Large intestine (tissue), 12 donors: ENCODE measurements at places on chromosomes 13 and 19.

DNA sequence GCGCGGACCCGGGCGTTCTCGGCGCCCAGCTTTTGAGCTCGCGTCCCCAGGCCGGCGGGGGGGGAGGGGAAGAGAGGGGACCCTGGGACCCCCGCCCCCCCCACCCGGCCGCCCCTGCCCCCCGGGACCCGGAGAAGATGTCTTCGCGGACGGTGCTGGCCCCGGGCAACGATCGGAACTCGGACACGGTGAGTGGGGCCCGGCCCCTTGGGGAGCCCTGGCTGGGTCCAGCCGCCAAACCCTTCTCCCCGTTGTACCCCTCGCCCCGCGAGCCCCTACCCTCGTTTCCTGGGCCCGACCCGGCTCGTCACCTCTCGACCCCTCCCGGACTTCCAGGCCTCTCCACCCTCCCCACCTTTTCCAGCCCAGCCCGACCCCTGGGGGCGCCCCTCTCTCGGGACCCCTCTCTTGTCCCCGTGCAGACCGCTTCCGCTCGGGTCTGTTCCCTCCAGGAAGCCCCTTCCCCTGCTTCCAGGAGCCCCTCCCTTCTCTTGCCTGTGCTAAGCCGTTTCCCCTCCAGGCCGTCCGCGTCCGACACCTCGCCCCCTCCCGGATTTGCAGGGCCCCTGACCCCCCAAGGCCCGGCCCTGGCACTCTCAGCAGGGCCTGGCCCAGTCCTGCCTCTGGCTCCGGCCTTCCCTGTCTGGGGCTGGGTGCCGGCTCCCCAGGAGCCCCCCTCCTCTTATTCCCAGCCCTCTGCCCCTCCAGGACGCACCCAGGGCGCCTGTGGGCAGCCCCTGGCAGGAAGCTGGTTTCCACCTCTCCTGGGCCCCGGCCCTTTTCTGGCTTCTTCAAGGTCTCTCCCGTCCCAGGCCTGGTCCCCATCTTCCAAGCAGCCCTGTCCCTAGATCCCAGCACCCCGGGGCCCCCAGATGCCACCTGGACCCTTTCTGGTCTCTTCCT lies 632 bp downstream of the MARK4 start:
- H3K27ac ChIP-seq: no peak overlapping the region
- peaks cover 6% of the 10 kb centered on the region for H3K4me1 ChIP-seq
- H3K4me3 ChIP-seq: peak overlapping the region; percentile 81
- peaks cover 3% of the 10 kb centered on the region for H3K27me3 ChIP-seq

GRCh38 chr13:30785191-30785850 lies 50.0 kb downstream of the ALOX5AP start:
- peaks cover 2% of the 10 kb centered on the region for H3K27me3 ChIP-seq
- H3K4me3 ChIP-seq: no peak overlapping the region
- no peak overlapping the region for H3K27ac ChIP-seq
- H3K36me3 ChIP-seq: no peaks in the 10 kb centered on the region
- no peaks in the 10 kb centered on the region for H3K4me1 ChIP-seq
- no peak for DNase-seq

DNA sequence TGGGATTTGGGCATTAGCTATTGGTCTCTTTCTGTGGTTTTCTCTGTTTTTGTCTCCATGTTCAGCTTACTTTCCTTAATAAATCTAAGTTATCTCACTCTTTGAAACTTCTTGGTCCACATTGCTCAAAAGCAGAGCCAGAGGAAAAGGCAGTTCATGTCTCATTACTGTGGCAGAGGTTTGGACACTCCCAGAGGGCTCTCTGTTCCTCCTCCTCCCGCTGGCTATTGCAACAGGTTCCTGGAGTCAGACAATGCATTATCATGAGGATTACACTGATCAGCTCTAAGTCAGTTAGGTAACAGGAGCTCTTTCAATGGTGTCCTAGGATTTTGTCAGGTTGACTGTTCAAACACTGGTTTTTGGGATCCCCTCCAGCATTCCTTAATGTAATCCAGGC lies 298.8 kb downstream of the NDFIP2 start:
- DNase-seq: peak; percentile 46
- H3K36me3 ChIP-seq: no peaks in the 10 kb centered on the region
- H3K27me3 ChIP-seq: no peaks in the 10 kb centered on the region
- no peak overlapping the region for H3K27ac ChIP-seq
- H3K4me3 ChIP-seq: no peak overlapping the region

- H3K27me3 ChIP-seq: no peaks in the 10 kb centered on the region
- no peak overlapping the region for H3K27ac ChIP-seq
- no peaks in the 10 kb centered on the region for H3K4me1 ChIP-seq
- no peak overlapping the region for H3K4me3 ChIP-seq
These were observed 314.7 kb downstream of the OLFM4 start for GRCh38 chr13:53343361-53343744.

DNA sequence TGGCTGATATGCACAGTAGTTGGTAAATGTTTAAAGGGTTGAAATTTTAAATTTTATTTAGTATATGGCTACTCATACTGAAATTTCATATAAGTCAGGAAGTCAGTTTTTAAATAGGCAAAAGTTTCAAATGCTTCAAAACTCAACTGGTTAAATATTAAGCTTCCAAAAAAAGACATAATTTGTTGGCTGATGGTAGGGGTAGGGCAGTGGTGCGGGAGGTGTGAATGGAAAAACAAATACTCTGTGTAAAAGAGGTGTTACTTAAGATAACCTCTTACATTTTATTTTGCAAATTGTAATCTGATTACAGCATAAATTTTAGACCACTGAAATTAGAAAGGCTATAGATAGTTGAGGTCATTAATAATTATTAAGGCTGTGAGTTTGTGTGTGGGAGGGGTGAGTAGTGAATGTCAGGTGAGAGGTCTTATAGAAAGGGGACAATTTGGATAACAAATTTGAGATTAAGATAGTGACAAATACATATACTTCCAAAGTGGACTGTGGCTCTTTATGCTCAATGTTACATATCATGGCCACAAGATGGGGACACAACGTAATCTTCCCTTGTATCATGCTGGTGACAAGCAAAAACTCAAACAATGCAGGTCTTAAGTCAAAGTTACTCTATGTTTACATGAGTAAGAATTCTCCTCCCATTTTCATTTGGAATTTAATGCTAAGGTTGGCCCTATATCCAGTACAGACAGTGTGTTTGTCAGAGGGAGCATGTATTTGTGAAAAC lies 36.6 kb upstream of the OXGR1 start:
- no peaks in the 10 kb centered on the region for H3K27me3 ChIP-seq
- no peak overlapping the region for H3K4me3 ChIP-seq
- no peak for DNase-seq
- no peaks in the 10 kb centered on the region for H3K36me3 ChIP-seq

GRCh38 chr19:14536926-14537692 lies 7.7 kb downstream of the TECR start:
- H3K27me3 ChIP-seq: no peaks in the 10 kb centered on the region
- H3K27ac ChIP-seq: peak overlapping the region; percentile 80
- peak overlapping the region; percentile 36 for H3K4me3 ChIP-seq
- H3K4me1 ChIP-seq: peaks cover 15% of the 10 kb centered on the region
- H3K36me3 ChIP-seq: peaks cover 10% of the 10 kb centered on the region

- no peak overlapping the region for H3K4me3 ChIP-seq
- no peak overlapping the region for H3K27ac ChIP-seq
- DNase-seq: no peak
- H3K27me3 ChIP-seq: peaks cover 64% of the 10 kb centered on the region
- H3K4me1 ChIP-seq: peaks cover 2% of the 10 kb centered on the region
These were observed 1.8 kb upstream of the NOVA2 start for GRCh38 chr19:45975306-45976070.

- peaks cover 35% of the 10 kb centered on the region for H3K4me1 ChIP-seq
- no peaks in the 10 kb centered on the region for H3K27me3 ChIP-seq
- peak overlapping the region; percentile 97 for H3K27ac ChIP-seq
- no peak for DNase-seq
- no peak overlapping the region for H3K4me3 ChIP-seq
- peaks cover 49% of the 10 kb centered on the region for H3K36me3 ChIP-seq
These were observed 55.1 kb downstream of the RAB20 start for GRCh38 chr13:110506396-110506795.

DNA sequence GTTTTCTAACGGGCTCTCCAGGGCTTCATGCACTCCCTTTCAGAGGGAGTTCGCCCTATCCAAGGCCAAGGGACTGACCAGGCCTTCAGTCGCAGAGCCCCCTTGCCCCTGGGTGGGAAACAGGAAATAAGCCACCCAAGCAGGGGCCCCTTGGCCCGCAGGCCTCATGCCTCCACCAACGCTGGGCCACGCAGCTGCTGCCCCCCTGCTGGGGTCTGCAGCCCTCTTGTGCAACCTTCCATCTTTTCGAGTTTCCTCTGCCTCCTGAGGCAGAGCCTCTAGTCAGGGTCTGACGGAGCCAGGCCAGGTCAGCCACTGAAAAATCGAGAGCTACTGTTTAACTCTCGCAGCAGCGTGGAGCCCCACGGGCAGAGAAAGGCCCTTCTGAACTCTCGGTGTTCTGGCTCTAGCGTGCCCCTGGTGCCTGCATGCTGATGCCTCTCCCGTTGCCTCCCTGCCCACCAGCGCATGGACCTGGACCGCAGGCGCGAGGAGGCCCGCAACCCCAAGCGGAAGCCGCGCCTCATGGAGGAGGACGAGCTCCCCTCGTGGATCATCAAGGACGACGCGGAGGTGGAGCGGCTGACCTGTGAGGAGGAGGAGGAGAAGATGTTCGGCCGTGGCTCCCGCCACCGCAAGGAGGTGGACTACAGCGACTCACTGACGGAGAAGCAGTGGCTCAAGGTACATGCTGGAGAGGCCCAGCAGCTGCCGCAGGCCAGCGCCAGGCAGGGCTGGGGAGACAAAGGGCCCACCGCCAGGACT lies 54.6 kb upstream of the LDLR start:
- H3K36me3 ChIP-seq: peaks cover 93% of the 10 kb centered on the region
- H3K4me3 ChIP-seq: no peak overlapping the region
- no peak overlapping the region for H3K27ac ChIP-seq
- no peaks in the 10 kb centered on the region for H3K27me3 ChIP-seq
- no peaks in the 10 kb centered on the region for H3K4me1 ChIP-seq
